ENCODE measurements at places on chromosomes 6 and 20.

DNA sequence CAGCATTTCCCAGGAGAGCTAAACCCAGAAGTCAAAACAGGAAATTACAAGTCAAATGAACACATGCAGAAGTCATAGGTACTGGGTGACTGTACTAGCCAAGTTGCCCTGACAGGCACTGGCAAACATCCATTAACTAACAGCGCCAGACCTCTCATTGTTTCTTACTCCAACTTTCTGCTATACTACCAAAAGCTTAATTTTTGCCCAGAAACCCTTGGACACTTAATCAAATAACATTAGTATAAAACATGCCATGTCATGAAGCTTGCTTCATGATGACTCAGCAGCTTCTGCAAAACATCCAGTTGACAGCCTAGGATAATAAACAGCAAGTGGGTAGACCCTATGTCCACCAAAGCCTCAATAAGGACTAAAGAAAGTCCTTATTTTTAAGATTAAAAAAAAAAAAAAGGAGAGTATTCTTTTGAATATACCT lies 3.5 kb downstream of the NUP153 start:
- DNase-seq, result no peak

DNA sequence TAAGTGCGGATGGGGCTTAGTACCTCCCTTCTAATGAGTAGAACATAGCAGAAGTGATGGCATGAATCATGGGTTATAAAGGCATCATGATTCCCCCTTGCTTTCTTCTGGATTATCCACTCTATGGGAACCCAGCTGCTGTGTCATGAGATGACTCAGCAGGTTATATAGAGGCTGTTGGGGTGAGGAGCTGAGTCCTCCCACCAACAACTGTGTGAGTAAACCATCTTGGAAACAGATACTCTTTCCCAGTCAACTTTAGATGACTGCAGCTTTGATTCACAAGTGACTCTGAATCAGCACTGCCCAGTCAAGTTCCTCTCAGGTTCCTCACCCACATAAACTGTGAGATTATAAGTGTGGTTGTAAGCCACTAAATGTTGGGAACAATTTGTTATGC lies 46.3 kb downstream of the FAM83B start:
- DNase-seq, result no peak

DNA sequence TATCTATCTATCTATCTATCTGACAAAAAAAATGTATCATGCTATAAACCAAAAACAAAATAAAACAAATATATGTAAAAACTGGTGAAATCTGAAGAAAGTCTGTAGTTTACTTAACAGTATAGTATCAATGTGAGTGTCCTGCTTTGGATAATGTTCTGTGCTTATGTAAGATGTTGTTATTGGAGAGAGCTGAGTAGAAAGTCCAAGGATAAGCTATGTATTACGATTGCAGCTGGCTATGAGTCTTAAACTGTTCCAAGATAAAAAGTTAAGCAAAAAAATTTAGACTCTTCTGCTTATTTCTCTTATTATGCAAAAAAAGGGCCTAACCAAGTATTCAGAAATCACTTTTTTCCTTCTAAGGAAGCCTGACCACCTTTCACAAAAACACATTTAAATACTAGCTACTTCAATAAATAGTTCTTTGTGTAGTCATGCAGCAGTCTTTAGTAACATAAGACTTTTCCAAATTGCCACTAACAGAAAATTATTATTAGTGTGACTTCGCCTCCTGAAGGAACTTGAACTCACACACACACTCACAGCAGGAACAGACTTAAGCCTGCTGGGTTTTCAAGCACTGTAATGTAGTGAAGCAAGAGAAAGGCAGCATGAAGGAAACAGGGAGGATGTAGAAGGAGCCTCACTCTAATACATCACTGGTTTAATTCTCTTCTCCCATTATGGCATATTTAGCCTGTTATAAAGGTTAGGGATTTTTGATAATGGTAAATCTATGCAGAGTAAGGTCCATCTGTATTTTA lies 265.8 kb upstream of the GJE1 start:
- no peak for DNase-seq

- peak; percentile 7 for DNase-seq
Measured at GRCh38 chr6:69866770-69867638, 648 bp downstream of the COL19A1 start.

DNA sequence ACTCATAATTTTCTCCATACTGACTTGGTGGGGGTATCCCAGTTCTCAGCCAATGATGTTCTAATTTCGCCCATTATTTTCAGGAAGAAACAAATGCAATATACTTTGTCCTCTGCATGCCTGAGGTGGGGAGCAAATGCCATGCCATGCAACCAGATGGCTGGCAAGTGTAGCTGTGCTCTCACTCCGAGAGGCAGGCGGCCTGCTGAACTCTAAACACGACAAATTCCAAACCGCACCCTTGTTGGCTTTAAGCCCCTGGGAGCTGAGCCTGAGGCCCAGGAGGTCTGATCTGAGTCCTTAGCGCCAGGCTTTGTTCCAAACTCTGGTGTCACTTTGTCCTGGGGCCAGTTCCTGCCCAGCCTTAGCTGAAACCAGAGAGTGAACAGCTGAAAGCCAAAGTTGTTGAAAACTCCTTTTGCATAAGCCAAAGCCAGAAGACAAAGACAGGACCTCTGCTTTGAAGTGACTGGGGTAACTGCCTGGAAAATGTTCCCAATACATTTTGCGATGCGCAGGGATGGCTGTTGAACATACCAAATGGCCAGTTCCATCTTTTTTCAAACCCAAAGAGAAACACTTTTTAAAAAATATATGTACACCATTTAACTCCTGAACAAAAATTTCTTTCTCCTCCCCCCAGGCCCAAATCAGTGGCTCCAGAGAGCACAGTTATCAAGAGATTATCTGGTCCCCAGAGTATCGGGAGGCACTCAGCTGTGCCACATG lies 46.2 kb downstream of the TTI1 start:
- no peak for DNase-seq

DNA sequence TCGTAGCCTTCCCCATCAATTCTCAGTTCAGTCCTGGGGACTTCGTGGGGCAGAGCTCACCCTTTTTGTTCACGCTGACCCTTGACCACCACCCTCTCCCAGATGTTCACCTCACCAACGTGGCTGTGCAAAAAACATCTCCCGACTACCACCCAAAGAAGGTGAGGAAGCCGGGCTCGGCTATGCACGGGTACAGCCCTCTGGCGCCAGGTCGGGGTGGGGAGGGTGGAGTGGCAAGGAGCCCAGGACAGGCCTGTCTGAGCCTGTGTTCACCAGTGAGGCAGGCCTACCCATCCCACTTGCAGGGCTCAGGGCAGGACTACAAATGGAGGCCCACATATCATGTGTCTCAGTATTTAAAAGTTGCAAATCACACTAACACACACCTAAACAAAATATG lies 18.1 kb downstream of the PDRG1 start:
- no peak for DNase-seq

- DNase-seq, result no peak
Measured at GRCh38 chr6:52208612-52209011, 22.4 kb downstream of the IL17A start.

DNA sequence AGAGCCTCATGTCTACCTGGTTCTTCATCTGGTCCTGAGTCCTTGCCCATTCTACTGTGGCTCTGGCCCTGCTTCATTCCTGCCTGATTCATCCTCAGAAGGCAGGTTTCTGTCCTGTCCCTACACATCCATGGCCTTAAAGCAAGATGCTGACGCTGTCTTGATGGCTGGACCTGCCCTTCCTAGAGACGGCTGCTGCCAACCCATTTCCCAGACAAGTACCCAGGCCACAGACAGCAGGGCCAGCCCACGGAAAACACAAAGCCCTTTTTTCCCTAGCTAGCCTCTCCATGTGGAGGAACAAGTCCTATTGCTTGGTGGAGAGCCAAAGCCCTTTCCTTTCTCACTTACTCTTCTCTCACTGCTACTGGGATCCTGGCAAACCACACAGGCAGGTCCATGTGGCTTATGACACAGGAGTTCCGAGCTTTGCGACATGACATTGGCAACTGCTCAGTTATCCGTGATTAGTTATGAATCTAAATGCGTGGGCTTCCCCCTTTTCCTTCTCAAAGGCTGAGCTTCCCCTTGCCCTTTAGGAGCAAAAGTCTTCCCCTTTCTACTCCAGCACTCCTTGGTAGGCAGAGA lies 72.9 kb downstream of the SLC22A3 start:
- DNase-seq, result no peak

GRCh38 chr20:12847872-12848271 lies 160.9 kb upstream of the SPTLC3 start:
- no peak for DNase-seq

DNA sequence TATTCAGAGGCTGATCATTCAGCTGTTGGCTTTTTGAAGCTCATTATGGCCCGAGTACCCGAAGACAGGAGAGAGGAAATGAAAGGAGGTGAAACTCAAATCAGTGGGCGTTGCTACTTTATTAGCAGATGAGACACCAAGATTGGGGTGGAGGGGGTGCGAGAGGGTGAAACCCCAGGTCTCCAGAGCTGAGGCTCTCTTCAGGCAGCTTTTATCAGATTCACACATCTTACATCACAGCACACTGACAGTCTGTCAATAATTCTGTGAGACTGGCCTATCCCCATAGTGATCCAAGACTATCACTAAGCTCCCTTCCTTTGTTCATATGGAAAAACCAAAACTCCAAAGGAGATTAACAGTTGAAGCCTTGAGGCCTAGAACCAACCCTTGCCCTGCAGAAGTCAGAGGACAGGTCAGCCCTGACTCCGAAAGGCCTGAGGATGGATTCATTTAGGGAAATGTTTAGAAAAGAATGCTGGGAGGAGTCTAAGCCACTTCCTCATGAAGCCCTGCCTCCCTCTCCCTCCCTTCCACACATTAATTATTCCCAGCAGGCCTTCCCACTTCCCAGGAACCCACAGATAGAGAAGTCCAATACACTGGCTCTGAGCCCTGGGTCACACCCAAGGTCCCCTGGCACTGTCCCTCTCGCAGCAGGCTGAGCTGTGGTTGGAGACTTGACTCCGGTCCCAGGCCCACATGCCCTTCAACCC lies 23.2 kb downstream of the TRERF1 start:
- no peak for DNase-seq

DNA sequence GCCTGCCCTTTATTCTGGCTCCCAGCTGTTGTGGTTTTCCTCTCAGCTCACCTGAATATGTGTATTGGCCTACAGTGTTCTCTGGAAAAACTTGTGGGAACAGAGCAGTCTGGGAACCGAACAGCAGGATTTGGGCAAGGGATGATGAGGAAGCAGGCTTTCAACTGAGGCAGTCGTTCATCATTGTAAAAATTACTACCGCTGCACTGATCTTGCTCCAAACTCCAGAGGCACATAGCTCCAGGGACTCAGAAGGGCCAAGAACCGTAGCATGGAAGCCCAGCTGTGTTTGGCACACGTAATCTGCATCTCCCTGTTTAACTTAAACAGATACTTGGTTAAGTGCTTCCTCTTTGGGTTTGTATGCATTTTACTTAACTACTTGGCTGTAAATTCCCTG lies 48.3 kb upstream of the EEF1A1 start:
- DNase-seq, result no peak

GRCh38 chr20:1757072-1757471 lies 99.5 kb upstream of the SIRPG start:
- DNase-seq, result no peak

DNA sequence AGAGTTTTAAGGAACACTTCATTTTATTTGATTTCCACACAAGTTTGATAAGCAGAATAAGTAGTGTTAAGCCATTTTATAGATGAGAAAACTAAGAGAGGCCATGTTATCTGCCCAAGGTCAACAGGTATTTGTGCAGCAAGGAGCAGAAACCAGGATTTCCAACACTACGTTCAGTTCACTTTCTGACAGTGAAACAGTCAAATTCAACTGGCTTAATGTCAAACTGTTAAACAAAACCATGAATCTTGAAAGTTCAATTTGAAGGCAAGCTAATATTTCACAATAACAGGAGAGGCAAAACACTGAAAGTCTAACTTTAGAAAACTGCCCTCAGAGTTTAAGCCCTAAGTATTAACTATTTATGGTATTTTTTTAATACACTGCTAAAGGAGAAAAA lies 32.6 kb downstream of the DTNBP1 start:
- no peak for DNase-seq

DNA sequence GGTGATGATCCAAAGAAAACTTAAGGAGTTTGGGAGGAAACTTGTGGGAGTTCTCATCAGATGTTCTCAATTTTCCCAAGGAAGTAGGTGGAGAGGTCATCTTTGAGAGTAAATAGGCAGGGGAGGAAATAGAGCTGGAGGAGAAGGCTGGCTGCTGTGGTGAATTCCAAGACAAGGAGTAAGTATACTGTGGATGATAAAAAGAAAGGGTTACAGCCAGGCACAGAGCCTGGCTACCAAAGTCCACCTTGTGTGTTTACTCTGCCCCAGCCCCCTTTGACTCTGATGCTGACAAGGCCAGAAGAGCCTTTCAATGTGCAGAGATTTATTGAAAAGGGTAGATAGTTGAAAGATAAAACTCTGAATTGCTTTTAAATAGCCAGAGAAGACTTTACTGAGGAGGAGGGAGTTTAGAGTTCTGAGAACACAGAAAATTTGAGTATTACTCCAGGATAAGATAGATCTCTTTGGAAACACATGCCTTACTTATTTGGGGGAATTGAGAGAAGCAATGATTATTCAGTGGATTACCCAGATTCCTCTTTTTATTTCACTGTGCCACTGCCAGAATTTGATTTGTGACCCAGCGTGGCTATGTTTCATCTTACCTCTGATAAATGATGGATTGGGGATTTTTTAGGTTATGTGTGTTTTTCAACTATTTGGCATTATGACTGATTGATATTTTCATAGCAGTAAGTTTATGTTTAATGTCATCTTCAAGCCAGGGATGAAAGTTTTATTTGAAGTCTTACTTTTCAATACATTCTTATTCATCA lies 182.6 kb upstream of the JAG1 start:
- no peak for DNase-seq

GRCh38 chr6:3746119-3746691 lies 5.3 kb downstream of the PXDC1 start:
- DNase-seq, result no peak

- DNase-seq, result no peak
Measured at GRCh38 chr6:154622618-154623336, 110.4 kb upstream of the SCAF8 start.

DNA sequence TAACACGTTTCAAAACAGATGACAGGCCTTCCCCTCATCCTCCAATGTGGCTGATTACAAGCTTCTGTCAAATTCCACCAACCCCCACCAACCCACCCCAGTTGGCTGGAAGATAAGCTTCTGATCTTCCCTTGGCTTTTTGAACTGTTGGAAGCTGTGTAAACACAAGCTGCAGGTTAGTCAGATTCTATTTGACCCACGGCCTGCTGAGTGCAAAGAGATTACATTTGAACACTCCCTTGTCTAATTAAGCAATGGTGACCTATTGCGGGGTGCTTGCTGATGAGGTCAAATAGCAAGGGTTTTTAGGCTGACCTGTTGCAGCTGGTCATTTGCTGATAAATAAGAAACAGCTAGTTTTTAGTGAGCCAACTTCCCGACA lies 379.7 kb downstream of the BMP2 start:
- no peak for DNase-seq

- DNase-seq, result no peak
Measured at GRCh38 chr6:91164105-91164504, 577.2 kb upstream of the MAP3K7 start.

- DNase-seq, result no peak
Measured at GRCh38 chr6:105920071-105920470, 166.1 kb upstream of the PRDM1 start.

Data from nucleus accumbens (tissue), 56 donors.